ENCODE measurements at places on chromosomes 2 and 18. TPM values are rescaled to one million over a fixed set of nuclear protein-coding genes. Genes with fewer than 3 reads are reported as not detected.
A peak's percentile ranks its signal among the peaks of the same experiment; 100 is the strongest.

DNA sequence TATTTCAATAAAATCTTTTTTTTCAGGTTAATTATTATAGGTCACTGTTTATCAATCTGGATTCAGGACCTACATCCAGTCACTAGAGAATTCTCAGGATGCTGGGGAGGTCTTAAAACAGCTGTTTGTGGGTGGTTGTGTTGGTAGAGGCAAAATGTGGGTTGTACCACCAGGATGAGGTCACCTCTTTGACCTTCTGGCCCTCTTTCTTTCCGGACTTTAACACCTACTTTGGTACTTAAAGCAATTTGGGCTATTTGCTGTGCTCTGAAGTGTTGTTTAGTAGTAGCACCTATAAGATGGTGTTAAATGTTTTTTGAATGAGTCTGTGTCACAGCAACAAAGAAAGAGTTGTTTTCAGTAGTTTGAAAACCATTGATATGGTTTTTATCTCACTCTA, 14.6 kb downstream of the EML4 start:
- DNase-seq: no peak

DNA sequence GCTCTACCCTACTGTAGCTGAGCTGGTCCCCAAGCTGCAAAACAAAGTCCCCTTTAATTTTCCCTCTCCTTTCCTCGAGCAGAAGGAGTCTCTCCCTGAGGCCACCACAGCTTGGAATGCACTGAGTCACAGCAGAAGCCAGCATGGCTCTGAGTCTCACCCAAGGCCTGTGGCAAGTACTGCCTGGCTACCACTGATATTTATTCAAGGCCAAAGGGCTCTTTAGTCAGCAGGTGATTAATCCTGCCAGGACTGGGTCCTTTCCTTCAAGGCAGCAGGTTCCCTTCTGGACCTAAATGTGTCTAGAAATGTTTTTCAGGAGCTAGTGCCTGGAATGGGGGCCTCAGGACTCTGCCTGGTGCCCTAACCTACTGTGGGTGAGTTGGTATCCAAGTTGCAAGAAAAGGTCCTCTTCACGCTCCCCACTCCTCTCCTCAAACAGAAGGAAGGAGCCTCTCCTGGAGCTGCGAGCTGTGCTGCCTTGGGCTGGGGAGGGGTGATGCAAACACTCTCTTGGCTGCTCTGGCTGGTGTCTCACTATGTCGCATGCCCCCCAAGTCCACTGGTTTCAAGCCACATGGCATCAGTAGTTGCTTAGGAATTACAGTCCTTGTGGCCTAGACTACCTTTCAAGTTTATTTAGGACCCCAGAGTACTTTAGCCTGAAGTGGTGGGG, 53.4 kb downstream of the CD28 start:
- DNase-seq: peak; percentile 91

DNA sequence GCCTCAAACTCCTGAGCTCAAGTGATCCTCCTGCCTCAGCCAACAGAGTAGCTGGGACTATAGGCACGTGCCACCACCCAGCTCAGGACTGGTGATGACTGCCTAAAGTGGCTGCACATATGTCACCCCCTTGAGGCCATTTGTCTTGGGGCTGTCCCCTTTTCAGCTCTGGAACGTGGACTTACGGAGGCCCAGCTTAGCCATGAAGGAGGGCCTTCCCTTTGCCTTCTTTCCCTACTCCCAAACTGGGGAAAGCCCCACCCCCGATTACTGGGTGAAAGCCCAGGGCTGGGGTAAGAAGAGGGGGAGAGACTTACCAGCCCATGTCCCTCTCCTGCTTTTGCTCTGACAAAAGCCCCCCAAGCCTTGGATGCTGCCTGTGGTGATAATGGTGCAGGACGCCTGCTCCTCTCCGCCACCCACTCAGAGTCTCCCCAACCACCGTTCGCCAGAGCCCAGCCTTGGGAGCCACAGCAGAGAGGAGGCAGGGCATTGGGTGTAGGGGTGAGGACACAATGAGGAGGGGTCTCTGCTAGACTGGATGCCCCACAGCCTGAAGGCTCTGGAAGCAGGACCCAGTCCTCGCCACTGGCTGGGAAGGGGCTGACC, 2.5 kb upstream of the DUSP2 start:
- no peak for DNase-seq

Gene PLEKHB2
- total RNA-seq: 100 TPM

Gene KCNG2
- total RNA-seq: 0.16 TPM

Gene TANC1
- total RNA-seq: 45.0 TPM

Gene UGT1A8
- not detected for total RNA-seq

All from astrocyte (in vitro differentiated cells and primary cell).